ENCODE measurements at places on chromosomes 2 and 18.

DNA sequence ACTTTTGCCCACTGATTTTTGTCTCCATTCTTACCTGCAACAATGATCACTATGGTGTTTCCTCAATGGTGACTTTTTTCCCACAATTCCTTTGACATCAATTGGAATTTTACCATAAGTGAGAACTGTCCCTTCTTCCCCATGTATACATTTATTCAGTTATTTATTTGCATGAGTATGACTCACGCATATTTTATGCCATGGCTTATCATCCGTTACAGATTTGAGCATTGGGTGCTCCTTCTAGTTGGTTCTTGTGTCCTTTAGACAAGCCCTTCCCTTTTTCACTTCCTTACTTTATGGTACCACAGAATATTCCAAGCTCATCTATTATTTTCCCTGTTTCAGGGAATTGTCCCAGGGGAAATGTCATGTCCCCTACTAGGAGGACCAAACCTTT lies 7.6 kb downstream of the COX5B start:
- DNase-seq = no peak

DNA sequence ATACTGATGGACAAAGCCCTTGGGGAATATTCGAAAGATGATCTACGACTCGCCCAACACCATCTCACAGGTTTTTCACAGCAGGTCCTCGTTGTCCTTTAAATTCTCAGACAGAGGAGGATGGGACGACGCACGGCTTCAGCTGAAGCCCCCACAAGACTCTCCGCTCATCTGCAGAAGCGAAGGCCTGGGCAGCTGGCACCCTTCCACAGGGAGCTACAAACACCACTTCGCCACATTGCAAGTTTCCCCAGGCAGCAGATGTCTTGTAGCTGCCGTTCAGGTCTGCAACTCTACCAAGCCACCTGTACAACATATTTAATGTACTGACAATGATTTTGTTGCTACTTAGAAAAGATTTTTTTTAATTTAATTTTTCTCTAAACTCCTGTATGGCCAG lies 642.9 kb downstream of the ZEB2 start:
- no peak for DNase-seq

DNA sequence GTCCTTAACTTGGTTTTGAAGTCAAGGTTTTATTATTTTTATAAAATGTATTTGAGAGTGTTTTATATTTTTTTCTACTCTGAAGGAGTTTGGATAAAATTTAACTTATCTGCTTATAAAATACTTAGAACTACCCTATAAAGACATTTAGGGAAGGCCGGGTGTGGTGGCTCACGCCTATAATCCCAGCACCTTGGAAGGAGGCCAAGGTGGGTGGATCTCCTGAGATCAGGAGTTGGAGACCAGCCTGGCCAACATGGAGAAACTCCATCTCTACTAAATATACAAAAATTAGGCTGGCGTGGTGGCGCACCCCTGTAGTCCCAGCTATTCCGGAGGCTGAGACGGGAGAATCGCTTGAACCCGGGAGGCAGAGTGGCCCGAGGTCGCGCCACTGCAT lies 486.4 kb downstream of the DSC3 start:
- DNase-seq = no peak

- DNase-seq = no peak
These were observed at the start of gene ARHGEF4 for GRCh38 chr2:130836501-130837174. TSS of gene ARHGEF4 (plus strand) at chr2:130836914. CDS start at chr2:130836954, 40 bp downstream.

- no peak for DNase-seq
These were observed 58.5 kb downstream of the HS1BP3 start for GRCh38 chr2:20592106-20593071.

GRCh38 chr2:241759067-241759807 lies 17.4 kb upstream of the GAL3ST2 start:
- DNase-seq = no peak

- DNase-seq = no peak
These were observed 21.5 kb downstream of the IWS1 start for GRCh38 chr2:127504552-127505430.

DNA sequence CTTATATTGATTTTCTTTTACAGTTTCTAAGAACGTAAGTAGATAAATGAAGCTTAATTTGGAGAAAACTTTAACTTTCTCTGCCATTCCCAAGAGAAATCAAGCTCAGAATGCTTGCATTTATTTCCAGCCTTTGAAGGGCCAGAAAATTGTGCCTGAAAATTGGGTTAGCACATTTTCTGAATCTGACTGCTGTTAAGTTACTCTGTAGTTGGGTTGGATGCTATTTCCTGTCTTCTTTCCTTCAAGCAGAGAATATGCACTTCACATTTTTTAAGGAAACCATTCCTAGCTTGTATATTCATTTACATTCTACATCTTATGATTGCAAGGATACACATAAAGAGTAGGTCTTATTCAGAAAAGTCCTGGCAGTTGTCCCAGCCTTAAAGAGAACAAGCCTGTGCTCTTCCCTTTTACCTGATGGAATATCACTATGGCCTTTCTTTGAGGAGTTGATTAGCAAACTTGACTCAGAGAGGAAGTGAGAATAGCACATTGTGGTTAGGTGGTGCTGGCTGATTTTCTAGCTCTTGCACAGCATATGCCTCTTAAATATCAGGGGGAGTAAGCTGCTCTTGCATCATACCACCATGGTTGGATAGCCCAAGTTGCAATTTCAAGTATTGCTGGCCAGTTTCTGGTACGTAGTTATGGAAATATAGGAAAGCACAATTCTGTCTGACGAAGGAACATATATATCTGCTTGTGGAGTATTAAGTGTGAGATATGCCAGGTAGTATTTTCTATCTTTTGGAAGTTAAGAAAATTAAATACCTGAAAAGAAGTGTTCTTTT lies 133.7 kb downstream of the COMMD1 start:
- DNase-seq = no peak

DNA sequence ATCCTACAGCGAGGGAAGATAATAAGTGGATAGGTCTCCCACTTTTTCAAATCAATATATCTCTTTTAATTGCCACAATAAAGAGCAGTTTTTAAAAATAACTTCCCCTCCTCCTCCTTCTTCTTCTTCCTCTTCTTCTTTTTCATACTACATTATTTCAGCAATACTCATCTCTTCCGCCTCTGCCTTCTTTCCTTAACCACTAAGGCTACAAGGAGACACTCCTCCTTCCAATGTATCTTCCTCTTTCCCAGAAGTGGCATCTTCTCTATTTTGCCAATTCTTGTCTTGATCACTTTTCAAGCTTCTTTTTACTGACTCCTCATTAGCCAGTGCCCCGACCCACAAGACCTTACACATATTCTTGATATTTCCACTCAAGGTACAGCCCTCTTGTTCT lies 546.6 kb upstream of the CHAC2 start:
- DNase-seq = no peak

- DNase-seq = no peak
These were observed 81.0 kb upstream of the STK39 start for GRCh38 chr2:168328421-168328820.

DNA sequence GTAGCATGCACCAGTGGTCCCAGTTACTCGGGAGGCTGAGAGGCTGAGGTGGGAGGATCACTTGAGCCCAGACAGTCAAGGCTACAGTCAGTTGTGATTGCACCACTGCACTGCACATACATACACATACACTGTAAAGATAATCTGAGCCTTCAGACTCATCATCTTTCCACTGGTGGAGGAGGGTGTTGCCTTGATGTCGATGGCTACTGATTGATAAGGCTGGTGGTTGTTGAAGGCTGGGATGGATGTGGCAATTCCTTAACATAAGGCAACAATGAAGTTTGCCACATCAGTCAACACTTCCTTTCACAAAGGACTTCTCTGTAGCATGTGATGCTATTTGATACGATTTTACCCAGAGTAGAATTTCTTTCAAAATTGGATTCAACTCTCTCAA lies 118.8 kb downstream of the IKZF2 start:
- DNase-seq = no peak

GRCh38 chr18:2935438-2936192 lies 77.3 kb downstream of the LPIN2 start:
- DNase-seq = no peak

DNA sequence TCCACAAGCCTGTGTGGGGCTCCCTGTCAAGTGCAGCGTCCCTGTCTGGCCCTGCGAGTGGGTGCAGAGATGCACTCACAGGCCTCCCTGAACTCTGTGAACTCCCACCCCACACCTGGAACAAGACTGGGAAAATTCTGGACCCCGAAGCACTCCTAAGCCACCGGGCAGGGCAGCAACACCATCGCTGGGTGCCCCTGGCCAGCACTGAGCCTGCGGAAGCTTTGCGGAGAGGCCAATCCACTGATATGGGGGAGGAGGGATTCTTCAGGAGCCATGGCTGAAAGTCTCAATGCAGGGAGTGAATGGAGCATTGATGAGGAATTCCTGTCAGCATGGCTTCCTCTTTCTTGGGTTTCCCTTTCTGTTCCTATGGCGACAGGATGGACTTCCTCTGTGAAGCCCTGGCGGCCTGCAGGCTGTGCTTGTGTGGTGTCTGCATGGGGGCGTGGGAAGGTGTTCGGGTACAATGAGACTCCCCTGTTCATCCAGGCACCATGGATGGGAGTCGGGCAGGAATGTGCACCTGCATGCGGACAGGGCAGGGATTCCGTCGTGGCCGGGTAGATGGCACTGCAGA lies 15.1 kb downstream of the TRIB2 start:
- no peak for DNase-seq

DNA sequence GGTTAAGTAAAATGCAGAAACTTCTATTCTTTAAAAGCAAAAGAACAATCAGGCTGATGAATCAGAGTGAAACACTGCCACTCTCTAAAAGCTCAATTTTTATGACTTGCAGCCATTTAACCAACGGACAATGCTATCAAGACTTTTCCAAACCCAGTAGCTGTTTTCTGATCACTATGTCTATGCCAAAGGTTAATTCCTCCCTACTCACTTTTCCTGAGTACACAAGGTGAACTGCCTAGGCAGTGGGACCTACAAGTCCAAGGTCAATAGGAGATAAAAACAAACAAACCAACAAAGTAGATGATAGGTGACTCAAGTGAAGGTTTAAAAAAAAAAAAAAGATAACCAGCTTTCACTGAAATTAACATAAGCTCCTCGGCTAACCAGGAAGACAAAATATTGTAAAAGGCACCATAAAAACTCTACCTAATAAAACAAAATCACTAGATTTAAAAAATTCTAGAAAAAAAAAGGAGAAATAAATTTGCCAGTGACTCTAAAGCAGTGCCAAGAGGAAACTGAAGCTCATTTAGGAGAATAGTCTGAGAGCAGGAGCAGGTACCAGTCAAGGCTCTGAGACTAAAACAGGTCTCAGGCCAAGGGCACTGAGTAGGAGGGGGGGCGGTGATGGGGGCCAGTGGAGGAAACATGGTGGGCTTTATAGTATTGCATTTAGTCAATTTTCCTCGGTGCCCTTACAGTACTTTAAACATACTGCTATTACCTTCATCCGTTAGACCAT lies 134.1 kb upstream of the DLGAP1 start:
- DNase-seq = no peak

GRCh38 chr2:45771261-45771660 lies 119.8 kb downstream of the PRKCE start:
- DNase-seq = no peak

GRCh38 chr2:20141056-20141762 lies 83.7 kb downstream of the SDC1 start:
- no peak for DNase-seq

- no peak for DNase-seq
These were observed 62.9 kb downstream of the NOL10 start for GRCh38 chr2:10626837-10627236.

DNA sequence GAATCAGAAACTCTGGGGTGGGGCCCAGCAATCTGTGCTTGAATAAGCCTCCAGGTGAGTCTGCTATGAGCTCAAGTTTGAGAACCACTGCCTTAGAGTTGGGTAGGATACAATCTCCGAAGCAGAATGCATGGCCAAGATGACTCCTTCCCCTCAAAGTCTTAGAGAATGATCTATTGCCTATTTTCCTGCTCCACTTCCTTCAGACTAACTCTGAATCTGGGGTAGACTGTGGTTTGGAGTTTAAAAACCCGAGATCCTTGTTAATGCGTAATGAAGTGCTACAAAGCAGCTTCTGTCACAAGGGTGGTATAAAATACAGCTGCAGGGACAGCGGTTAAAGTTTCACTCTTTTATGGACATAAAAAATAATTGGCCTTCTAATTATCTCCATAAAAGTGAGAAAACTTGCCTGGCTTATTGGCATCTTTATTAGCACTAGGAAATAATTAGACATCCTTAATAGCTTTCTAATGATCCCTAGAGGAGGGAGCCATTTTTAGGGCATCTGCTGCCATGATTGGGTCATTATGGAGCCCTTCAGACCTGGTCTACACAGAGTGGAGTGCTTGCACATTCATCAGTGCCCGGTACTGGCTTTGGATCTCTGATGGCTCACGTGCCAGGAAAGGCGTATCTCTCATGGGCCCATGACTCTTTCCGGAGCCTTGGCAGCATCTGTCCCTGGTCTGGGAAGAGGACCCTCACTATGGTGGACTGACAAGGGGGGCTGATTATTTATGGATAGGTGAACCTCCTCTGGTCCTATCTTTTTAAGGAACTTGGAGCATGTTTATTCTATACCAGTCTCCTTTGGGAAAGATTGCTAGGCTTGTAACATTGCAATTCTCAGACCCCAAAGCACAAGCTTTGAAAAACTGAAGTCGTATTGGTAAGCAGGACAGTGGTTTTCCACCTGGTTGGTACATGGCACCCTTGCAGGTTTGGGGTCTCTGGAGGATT lies 28.2 kb downstream of the SIX2 start:
- DNase-seq = no peak

- no peak for DNase-seq
These were observed 159.0 kb downstream of the ZFP36L2 start for GRCh38 chr2:43067254-43068040.

GRCh38 chr18:27825689-27826088 lies 351.2 kb downstream of the CDH2 start:
- DNase-seq = no peak

GRCh38 chr2:218871345-218872302 lies 9.0 kb upstream of the WNT10A start:
- no peak for DNase-seq

DNA sequence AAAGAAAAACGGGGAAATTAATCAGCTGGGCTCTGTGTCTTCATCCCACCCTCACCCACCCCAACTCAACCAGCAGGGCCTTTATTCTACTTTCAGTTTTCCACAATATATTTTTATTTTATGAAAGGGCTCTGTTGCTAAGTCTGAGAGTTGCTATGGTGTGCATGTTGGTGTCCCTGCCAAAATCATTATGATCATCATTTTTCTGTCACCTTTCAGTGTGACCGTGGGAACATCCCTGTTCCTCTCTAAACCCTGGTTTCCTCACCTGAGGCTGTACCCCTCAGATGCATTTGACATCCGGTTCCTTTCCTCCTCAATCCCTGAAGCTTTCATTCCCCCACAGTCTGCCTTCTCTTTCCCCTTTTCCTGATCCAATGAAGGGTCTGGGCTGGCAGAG lies 180.5 kb downstream of the ZFP36L2 start:
- DNase-seq = no peak

DNA sequence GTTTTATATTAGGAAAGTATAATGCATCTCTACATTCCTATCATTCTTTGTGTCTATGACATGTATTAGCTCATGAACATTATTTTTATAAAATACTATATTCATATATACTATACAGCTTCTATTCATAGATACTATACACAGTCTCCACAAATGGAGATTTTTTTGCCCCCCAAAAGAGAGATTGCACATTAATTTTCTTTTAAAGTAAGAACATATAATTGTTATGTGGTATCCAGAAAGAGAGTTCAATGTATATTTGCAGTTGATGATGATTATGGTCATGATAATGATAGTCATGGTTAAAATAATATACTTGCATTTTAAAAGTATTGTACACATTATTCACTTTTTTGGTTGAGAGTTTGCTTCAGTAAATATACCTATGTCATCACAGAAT lies 445.3 kb downstream of the DSC3 start:
- no peak for DNase-seq

GRCh38 chr2:97957432-97958183 lies 38.1 kb downstream of the TMEM131 start:
- DNase-seq = no peak

- no peak for DNase-seq
These were observed 31.8 kb upstream of the MTCL1 start for GRCh38 chr18:8673256-8674209.
